Iris pigment epithelial cell (primary cell): ENCODE measurements at places on chromosomes 12 and 14.

- peak; percentile 63 for DNase-seq
Observed at GRCh38 chr12:122081083-122081696, 2.6 kb downstream of the MLXIP start.

GRCh38 chr14:67738740-67739504, 37.2 kb downstream of the RDH12 start:
- peak; percentile 94 for DNase-seq

- no peak for DNase-seq
Observed at GRCh38 chr14:24900269-24901100, 149.5 kb downstream of the STXBP6 start.

- no peak for DNase-seq
Observed at GRCh38 chr12:9381619-9382018, 173.4 kb upstream of the PZP start.

DNA sequence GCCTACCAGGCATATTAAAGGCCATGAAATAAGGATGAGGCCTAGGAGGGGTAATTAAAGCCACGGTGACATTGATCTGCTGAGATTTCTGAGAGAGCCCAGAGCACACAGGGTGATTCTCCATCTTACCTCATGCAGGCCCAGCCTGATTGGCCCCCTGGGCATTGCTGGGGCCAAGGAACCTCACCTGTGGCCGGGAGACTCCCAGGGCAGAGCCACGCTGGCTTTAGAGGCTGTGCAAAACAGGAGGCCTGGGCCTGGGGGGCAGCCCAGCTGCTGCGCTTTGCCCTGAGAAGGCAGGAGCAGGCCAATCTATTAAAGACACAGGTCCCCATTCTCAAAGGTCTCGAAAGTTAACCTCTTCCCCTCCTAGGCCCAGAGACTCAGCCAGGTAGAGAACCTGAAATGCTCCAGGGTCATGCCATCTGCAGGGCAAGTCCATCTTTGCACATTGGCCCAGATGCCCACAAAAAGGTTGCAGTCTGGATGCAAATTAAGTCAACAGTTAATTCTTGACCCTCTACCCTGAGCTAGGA, 1099.7 kb downstream of the BCL11B start:
- no peak for DNase-seq

DNA sequence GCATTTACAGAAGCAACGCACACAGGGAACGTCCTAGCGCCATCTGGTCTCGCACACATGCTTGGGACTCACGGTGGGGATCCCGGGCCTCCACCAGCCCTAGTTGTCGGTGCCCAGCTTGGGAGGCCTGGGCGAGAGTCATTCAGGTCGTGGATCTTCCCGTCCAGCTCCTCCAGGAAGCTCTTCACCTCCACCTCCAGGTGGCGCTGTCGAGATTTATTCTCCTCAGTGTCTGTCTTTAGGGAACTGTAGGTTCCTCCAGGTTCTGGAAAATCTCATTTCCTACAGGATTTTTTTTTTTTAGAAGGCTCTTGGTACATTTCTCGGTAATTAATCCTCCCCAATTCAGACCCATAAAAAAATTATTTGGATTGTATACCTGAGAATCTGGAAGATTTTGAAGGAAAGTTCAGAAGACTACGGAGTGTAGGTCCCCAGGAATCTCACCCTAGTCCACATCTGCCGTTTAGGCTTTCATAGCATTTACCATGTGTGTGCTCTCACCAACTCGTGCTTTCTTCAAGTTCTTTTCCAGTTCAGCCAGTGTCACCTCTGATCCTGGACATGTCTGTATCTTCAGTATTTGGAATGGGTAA, 910.0 kb downstream of the TMEM121 start:
- no peak for DNase-seq

GRCh38 chr12:31970199-31970598, 11.0 kb downstream of the RESF1 start:
- DNase-seq, result no peak

GRCh38 chr14:54478636-54479215, 10.1 kb downstream of the GMFB start:
- DNase-seq, result no peak

DNA sequence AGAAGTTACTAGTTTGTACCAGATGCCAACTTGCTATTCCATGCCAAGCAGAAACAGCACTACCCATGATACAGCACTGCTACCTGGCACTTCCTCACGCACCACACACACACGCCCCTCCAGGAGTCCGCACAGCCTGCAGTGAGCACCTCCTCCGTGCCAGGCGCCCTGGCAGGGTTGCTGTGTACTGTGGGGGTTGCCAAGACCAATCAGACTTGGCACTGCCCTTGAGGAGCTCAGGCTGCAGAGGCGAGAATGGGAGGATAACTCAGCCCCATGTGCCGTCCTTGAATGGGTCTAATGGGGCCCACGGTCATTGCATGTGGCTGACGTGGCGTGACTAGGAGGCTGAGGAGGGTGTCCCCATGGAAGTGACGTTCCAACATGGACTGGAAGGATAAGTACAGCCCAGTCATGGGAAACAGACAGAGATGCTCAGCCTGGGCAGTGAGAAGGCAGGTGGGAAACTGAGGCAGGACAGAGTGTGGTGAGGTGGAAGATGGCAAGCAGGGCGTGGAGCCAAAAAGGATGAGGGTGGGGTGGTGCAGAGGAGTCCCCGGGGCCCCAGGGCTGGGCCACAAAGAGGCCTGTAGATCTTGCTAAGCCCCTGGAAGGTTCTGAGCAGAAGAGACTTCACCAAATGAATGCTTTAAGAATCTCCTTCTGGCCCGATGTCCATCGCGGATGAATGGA, 65.3 kb upstream of the C14orf180 start:
- no peak for DNase-seq

DNA sequence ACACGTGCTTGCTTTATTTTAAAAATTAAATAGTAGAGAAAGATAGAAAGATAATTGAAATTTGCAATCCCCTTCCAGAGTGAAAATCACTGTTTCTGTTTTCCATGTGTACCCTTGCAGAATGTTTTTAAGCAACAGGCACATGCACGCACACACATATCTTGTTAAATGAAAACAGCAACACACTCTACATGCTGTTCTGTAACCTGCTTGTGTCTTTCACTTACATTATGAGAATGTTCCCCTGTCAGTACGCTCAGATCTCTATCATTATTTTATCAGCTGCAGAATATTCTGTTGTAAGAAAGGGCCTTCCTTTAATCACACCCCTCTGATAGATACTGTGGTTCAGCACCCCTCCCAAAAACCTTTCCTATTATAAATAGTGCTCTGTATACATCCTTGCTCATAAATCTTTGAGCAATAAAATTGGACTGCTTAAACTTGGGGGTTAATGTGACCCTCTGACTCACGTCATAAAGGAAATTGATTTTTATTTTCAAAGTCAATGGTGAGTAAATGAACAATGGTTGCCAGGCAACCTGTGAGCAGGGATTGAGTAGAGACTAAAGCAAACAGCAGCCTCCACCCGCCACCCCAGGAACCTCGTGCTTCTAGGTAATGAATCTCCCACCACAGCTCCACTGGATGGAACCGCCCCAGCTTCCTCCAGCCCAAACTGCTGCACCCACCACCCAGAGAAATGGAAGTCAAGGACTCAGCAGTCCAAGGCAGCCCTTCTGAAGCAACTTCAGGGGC, 31.9 kb upstream of the CHGA start:
- DNase-seq, result no peak

- peak; percentile 31 for DNase-seq
Observed at GRCh38 chr12:111503116-111503515, 96.0 kb downstream of the ATXN2 start.

GRCh38 chr12:105166736-105167135, 59.2 kb downstream of the WASHC4 start:
- peak; percentile 66 for DNase-seq

- peak; percentile 93 for DNase-seq
Observed at GRCh38 chr14:69101331-69101826, 51.5 kb downstream of the DCAF5 start.

- no peak for DNase-seq
Observed at GRCh38 chr12:128627659-128628058, 196.1 kb downstream of the SLC15A4 start.

GRCh38 chr12:325906-326305, 63.2 kb downstream of the KDM5A start:
- no peak for DNase-seq

DNA sequence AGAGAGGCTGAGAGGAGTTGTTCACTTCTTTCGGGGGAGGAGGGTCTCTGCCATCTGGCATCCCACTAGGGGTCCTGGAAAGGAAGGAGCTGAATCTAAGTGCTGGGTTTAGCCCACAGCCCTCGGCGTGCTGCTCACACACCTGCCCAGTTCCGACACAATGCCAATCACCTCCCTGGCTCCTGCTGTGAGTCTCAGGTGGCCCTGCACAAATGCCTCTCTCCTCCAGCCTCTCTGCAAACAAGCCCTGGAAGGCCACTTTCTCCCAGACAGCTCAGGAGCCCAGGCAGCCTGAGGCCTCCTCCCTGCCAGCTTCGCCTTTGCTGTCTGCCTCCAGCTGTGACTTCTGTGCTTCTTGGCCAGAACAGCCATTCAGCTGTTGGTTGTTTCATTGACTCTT, 51.2 kb downstream of the SMIM41 start:
- no peak for DNase-seq

DNA sequence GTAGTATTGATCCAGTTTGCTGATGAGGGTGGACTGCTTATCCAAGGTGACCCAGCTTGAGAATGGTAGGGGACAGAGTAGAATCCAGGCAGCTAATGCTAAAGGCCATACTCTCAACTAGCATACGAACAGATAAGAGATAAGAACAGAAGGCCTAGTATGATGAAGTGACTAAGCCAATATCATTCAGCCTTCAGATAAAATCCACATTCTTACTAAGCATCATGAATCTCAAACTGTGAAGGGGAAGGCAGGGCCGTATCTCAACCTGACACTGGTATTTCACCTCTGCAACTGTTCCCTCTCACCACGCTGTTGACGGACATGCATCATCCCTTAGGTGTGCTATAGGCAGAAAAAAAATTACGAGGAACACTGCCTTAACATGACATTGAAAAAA, 8.1 kb upstream of the CKAP4 start:
- no peak for DNase-seq

DNA sequence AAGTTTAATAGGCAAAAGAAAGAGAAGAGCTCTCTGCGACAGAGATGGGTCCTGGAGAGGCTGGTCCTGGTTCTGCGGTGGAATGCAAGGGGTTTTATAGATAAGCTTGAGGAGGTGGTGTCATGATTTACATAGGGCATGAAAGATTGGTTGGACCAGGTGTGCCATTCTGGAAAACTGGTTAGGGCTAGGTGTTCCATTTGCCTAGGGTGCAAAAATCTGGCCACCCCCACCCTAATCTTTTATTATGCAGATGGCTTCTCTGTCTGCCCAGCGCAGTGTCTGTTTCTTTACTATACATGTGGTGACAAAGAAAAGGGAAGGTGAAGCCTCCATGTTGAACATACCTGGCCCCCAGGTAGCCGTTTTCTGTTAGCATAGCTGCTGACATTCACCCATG, 65.4 kb downstream of the ERC1 start:
- no peak for DNase-seq

- no peak for DNase-seq
Observed at GRCh38 chr12:120914794-120915193, 10.6 kb upstream of the SPPL3 start.

DNA sequence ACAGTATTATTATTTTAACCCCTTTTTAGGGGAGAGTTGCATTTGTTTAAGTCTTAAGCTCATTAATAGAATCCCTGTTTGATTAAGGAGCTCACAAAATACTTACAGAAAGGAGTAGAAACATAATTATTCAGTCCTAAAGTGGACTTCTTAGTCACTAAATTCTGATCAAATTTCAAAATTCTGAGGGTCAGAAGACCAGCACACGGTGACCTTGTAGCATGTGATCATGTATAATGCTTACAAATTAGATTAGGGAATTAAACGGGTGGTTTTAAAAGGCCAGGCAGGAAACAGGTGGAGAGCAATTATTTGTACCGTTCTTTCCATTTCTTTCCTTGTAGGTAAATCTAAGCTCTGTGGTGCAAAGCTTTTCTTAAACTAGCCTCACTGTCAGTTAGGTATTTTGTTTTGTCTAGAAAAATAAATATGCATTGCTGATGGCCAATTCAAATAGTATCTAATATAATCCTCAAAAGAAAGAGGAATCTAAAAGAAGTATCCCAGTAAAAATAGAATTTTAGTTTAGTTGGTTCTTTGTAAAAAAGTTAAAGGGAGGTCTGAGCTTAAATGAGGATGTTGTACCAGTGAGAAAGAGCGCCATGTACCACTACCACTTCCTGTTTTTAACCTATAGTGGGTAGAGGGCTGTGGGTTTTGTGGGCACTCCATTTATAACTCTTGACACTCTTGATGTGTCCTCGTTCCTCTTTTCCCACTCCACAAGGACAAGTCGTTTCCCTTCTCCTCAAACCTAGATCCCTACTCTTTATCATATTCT, 51.1 kb downstream of the SLC38A1 start:
- DNase-seq, result no peak

DNA sequence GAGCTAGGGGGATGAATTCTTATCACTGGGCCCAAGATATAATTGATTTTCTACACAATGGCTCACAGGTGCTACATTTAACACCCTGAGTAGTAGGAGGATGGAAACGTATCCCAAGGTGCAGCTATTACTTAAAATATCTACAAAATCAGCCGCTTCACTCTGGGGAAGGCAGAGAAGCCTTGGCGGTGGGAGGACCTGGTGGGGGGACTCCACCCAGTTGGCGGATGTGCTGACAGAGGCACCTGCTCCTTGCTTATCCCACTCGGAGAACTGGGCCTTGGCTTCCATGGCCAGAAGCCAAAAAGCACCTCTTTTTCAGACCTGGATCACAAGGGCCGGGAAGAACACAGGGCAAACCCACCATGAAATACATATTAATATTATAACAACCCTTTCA, 106.3 kb downstream of the OTX2 start:
- no peak for DNase-seq

- DNase-seq, result peak; percentile 33
Observed at GRCh38 chr12:123049398-123050240, 69.1 kb downstream of the ARL6IP4 start.
